ENCODE measurements at places on chromosomes 16 and 17.

- DNase-seq: peak; percentile 65
Observed at GRCh38 chr16:80027007-80027965, 426.7 kb upstream of the MAF start.

GRCh38 chr17:846901-847843, 65.0 kb downstream of the MRM3 start:
- no peak for DNase-seq

GRCh38 chr17:14360856-14361255, 60.0 kb downstream of the HS3ST3B1 start:
- DNase-seq: no peak

DNA sequence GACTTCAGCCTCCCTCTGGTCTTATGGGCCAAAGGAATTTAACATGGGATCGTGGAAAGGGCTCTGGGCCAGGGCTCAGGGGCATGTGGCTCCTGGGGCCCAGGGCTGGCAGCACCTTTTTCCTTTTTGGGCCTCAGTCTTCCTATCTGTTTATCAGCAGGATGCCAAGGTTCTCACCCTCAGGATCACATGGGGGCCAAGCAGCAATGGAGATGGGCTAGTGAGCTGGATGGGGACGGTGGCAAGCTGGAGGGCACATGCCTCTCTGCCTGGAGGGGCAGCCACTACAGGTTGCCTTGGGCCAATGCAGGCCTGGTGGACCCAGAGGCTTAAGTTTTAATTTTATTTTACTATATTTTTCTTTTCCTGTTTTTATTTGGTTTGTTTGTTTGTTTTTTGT, 95.4 kb downstream of the CYLD start:
- DNase-seq: no peak

DNA sequence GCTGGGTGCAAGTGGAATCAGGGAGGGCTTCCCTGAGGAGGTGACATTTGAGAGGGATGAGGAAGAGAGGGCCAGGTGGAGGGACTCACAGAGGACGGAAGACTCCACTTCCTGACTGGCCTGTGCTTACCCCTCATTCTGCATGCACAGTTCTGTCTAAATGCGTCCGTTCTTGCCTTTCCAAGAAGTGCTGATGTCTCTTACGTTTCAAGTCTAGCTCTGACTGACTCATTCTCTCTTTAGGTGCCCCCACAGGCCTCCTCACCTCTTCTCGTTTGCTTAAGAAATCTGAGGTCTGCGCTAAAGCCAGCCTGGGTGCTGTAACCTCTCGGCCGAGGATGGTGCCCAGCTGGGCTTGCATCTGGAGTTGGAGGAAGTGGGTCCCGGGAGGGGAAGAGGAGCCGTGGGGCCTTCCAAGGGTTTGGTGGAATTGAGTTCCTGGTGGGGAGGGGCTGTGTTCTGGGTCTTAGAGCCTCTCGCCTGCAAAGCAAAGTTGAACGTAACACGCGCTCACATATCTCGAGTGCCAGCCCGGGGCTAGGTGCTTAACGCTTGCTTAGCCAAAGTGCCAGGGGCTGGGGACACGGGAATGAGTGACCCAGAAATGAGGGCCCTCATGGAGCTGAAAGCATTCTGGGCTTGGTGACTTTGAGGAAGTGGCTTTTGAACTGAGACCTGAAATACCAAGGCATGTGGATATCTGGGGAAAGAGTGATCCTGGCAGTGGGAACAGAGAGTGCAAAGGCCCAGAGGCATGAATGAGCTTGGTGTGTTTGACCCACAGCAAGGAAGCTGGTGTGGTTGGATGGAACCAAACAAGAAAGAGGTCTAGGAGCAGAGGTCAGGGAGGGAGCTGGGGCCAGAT, 4.8 kb downstream of the IL4R start:
- peak; percentile 78 for DNase-seq

DNA sequence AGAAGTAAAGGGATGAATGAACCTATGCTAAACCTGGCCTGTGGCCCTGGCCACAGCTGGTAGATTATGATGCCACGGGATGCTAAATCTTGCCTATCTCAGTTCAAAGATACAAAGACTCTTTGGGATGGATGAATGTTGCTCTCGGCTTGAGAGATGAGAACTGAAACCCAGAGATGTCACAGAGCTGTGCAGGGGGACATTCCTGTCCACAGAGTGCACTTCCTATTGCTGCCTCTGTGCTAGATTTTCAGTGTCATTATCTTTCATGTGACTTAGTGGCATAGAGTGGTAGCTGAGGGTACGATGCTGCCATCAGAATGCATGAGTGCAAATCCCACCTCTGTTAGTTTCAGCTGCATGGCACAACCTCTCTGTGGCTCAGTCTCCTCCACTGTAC, 2.3 kb upstream of the MT1M start:
- no peak for DNase-seq

- no peak for DNase-seq
Observed at GRCh38 chr17:14622615-14623101, 321.8 kb downstream of the HS3ST3B1 start.

GRCh38 chr17:14670861-14671260, 370.0 kb downstream of the HS3ST3B1 start:
- DNase-seq: no peak

DNA sequence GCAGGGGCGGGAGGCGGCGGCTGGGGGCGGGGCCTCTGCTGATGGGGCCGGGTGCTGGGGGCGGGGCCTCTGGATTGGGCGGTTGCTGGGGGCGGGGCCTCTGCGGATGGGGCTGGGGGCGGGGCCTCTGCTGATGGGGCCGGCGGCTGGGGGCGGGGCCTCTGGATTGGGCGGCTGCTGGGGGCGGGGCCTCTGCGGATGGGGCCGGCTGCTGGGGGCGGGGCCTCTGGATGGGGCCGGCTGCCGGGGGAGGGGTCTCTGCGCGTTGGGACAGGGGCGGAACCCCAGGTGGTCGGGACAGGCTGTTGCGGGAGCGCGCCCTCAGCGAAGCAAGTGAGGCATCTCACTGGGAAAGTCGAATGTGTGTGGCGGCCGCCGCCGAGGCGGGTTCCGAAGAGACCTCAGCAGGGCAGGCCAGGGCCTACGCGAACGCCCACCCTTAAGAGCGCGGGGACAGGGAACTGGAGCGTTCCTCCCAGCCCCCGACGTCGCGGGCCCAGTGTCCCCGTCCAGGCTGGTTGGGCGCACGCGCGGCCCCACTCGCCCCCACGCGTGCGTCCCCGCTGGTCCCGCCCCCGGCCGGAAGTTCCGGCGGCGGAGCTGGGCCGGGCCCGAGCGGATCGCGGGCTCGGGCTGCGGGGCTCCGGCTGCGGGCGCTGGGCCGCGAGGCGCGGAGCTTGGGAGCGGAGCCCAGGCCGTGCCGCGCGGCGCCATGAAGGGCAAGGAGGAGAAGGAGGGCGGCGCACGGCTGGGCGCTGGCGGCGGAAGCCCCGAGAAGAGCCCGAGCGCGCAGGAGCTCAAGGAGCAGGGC, at the start of gene STUB1:
Gene STUB1, plus strand, starts transcription at position 597 of the 811 bp plus-strand sequence. Its CDS starts 116 bp downstream, at position 713.
- DNase-seq: peak; percentile 79

- no peak for DNase-seq
Observed at GRCh38 chr16:68284847-68285246, 20.5 kb downstream of the SLC7A6 start.

DNA sequence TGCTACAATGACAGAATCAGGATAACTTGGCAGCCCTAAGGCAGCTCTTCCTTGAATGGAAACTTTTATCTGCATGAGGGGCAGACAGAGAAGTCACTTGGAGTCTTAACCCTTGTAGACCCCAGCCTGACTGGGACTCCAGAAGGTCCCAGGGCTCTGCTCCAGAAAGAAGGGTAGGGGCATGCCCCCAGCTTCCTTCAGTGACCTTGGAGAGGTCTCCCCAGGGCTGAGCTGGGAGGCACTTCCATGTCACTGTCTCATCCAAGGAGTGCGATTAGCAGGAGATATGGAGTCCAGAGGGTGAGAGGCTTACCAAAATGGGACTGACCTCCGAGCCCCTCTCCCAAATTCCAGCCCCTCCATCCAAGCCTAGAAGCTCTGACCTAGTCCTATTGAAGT, 3.4 kb upstream of the NLRC5 start:
- DNase-seq: no peak

DNA sequence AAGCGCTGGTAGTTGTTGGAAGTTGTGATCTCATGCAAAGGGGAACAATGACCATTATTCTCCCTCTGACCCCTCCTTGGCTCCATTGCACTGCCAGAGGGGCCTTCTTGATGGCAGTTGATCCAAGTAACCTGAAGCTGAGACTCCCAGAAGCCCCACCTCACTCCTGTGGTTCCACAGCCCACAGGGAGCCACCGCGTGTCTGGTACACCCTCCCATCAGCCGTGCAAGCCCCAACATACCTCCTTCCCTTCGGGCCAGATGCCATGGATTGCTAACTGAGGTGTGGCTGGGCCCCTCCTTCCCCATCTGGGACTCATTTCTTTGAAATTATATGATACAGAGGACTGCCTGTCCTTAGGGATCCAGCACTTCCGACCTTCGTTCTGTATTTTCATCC, 17.8 kb downstream of the SAP30BP start:
- no peak for DNase-seq

- DNase-seq: no peak
Observed at GRCh38 chr16:68744744-68745280, 7.7 kb downstream of the CDH1 start.

GRCh38 chr17:43330876-43331639, 67.7 kb upstream of the ARL4D start:
- DNase-seq: no peak

GRCh38 chr16:57083485-57084126, 8.8 kb upstream of the CPNE2 start:
- no peak for DNase-seq

DNA sequence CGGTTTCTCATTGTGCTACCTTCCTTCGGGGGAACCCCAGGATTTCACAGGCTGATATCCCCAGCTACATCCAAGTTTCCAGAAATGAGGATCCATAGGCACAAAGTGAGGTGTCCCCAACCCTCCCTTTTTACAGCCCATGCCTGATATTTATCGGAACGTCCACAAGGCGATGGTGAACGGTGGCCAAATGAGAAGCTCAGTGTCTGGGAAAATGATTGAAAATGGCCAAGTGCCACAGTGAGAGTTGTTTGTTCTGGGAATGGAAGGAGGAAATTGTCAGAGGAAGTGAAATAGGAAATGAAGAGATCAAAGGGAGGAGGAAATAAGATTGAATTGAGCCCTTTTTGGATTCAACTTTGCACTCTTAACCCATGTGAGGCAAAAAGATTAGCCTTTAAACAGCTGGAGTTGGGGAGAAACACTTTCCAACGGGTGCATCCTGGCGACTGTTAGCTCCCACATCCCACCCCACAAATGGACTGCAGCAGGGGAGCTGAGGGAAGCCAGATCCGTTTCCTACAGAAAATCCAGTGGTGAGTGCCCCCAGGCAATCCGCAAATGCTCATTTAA, 294.4 kb upstream of the IRX5 start:
- no peak for DNase-seq

Data from CD4-positive, alpha-beta T cell treated with Interleukin-15 for 4 hours (primary cell).